ENCODE measurements at places on chromosomes 7 and 10. TPM values are rescaled to one million over a fixed set of nuclear protein-coding genes. Genes with fewer than 3 reads are reported as not detected.

The HYAL4 gene
- 0.39 TPM for polyA plus RNA-seq

The ANKRD61 gene
- 0.22 TPM for polyA plus RNA-seq

The TNPO3 gene
- polyA plus RNA-seq, result 28.8 TPM

The AMPH gene
- not detected for polyA plus RNA-seq

The EZH2 gene
- 11.5 TPM for polyA plus RNA-seq

The PRKCQ gene
- polyA plus RNA-seq, result 7.2 TPM

The EBLN1 gene
- not detected for polyA plus RNA-seq

The TEX47 gene
- not detected for polyA plus RNA-seq

The CCDC136 gene
- polyA plus RNA-seq, result 1.6 TPM

The CTTNBP2 gene
- 0.63 TPM for polyA plus RNA-seq

The ADAP1 gene
- 4.3 TPM for polyA plus RNA-seq

The ZNF12 gene
- 12.5 TPM for polyA plus RNA-seq

The PIK3AP1 gene
- 0.09 TPM for polyA plus RNA-seq

The TAS2R5 gene
- polyA plus RNA-seq, result 2.0 TPM

The CPVL gene
- polyA plus RNA-seq, result 9.8 TPM
